NCI-H1694 treated with DMSO at 0.1 percent for 48 hours (cell line): ENCODE measurements at places on chromosomes 4 and X.

DNA sequence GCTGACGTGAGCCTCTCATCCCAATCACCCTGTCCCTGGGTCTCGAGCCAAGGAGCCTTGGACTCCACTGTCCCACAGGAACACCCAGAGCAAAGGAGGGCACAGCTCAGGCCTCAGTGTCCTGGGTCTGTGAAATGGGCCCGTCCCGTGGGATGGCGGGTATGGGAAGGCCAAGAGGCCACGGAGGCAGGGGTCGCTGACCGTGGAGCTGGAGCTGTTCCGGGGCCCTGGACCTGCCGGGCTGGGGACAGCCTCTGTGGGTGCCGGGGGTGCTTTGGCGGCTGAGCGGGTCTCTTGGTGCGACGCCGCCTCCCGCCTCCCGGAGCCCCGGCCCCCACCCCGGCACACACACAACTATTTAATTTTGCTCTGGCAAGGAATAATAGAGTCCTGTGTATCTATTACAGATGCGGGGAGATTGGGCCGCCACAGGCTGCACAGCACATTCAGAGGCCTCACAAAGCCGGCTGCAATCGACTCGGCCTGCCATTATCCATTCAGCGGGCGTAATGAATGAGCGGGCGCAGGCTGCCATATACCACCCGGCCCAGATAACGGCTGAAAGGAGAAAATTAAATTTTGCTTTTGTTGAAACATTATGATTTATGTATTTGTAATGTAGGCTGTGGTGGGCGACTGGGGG, 83.9 kb upstream of the NKX1-1 start:
- DNase-seq: no peak

DNA sequence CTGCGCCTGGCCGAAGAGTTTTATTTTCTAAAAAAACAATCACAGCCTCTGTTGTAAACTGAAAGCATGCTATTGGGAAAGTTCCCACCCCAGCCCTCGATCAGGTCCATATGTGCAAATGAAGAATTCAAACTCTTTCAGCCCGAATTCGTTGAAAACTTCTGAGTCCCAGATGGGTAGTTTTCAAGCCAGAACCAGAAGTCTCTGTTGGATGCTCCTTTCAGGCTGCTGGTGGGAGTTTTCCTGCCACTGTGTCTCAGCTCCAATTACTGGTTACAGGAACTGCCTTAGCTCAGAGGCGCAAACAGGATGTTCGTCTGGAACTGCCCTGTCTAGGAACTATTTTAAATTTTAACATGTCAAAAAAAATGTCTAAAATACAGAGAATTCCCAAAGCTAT, 9.3 kb upstream of the ALG13 start:
- no peak for DNase-seq

GRCh38 chr4:5893004-5893580, at the start of gene CRMP1:
Gene CRMP1 (minus strand): TSS chr4:5893086. CDS start chr4:5892969, 117 bp downstream.
- DNase-seq: peak; percentile 44

- DNase-seq: no peak
Measured at GRCh38 chr4:109166586-109166985, 135.9 kb downstream of the COL25A1 start.

DNA sequence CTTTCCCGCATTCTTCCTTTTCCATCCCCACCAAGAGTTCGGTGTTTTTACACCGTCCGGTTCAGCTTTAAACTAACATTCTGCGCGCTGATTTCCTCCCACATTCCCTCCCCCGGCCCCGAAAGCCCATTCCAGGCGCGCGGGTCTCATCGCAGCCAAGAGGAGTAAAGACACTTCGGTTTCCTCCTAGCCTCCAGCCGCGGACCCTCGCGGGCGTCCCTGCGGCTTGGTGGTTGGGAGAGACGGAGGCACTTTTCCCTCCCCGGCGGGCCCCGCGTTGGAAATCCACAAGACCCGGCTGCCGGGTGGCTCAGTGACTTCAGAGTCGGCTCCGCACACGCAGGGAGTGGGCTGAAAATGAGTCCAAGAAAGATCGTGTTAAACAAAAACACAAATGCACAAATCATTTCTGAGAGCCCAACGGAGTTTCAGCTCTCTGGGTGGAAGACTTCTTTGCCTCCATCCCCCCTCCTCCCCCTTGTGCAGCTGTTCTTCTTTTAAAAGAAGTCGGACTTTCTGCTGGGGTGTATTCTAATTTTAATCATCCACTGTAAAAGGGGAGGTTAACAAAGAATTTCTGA, 2.0 kb upstream of the ARX start:
- no peak for DNase-seq

DNA sequence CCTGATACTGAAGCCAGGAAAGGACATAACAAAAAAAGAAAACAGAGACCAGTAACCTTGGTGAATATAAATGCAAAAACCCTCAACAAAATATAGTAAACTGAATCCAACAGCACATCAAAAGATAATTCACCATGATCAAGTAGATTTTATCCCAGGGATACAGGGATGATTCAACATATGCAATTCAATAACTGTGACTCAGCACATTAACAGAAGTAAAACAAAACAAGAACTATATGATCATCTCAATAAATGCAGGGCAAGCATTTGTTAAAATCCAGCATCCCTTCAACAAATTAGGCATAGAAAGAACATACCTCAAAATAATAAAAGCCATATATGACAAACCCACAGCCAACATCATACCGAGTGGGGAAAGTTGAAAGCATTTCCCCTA, 112.0 kb downstream of the HHIP start:
- DNase-seq: no peak

DNA sequence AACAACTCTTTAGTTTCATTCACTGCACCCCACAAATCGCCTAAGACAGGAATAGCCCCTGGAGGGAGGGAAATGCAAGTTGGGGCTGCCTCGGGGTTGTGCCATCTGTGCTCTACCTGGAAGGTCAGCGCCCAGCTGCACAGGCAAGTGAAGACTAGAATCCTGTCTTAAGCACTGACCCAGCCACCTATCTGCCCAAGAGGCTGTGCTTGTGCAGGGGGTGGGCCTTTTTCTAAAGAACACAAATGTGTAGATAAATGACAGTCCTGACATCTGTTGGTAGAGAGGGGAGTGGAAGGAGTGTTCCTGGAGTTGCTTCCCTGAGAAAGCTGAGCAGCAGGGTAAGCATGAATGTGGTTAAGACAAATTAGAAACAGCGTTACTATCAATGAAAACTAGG, 15.7 kb downstream of the ZNF518B start:
- no peak for DNase-seq

DNA sequence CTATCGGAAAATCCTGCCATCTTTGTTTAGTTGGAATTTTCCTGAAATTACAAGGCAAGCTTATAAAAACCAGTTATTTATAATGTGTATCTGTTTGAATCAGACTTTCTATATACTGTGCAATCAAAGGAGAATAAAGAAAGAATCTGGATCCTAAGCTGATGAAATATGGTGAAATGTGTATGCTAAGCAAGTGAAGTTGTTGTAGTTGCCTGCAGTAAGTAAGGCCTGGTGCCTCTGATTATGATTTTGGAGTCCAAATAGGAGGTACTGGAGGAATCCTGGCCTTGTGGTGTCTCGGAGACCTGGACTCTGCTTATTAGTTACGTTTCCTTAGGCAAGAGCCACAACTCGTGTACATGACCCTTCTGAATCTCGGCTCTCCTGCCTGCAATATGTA, 13.1 kb upstream of the FREM3 start:
- no peak for DNase-seq

DNA sequence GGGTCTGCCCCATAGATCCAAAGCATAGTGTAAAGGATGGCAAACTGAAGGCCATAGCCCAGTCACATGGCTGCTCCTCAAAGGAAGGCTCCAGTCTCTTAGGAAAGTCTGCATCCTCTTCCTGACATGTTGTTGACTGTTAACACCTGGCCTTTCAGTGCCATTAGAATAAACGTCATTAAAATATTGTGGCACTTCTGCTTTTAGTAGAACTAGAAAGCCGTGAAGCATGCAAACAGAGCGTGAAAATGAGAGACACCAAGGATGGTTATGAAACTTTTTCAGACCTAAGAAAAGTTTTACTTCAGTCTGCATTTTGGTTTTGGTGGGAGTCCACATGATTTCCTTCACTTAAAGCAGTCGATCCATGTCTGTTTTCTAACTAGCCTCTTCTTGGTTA, 41.1 kb upstream of the AFF2 start:
- DNase-seq: no peak

GRCh38 chr4:40915318-40916217, 165.8 kb downstream of the NSUN7 start:
- DNase-seq: no peak

GRCh38 chr4:8383451-8384160, 56.9 kb downstream of the ACOX3 start:
- no peak for DNase-seq

GRCh38 chrX:103817502-103817901, 14.6 kb downstream of the RAB9B start:
- DNase-seq: peak; percentile 53

DNA sequence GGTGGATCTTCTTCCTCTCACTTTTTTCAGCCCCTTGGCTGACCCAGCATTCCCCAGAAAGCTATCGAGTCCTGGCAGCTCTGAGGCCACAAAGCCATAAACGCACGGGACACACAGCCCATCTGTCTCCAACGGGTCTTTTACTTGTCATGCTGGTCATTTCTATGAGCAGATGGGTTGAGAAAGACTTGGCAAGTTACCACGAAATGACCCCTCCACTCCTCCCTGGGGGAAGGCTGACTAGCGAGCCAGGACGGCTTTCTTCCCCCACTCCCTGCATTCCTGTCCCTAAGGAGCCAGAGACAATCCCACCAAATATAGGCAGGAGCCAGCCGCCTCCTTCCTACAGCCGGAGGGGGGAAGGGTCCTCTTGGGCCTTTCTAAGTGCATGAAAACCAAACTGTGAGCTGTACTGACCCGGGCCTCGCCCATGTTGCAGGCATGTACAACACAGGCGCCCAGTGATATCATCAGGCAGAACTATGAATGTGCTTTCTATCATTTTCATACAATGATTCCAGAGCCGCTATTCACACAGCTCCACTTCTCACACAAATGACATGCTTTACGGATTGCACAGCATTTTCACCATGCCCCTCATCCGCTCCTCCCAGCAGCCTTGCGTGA, 28.6 kb downstream of the AFAP1 start:
- DNase-seq: no peak

DNA sequence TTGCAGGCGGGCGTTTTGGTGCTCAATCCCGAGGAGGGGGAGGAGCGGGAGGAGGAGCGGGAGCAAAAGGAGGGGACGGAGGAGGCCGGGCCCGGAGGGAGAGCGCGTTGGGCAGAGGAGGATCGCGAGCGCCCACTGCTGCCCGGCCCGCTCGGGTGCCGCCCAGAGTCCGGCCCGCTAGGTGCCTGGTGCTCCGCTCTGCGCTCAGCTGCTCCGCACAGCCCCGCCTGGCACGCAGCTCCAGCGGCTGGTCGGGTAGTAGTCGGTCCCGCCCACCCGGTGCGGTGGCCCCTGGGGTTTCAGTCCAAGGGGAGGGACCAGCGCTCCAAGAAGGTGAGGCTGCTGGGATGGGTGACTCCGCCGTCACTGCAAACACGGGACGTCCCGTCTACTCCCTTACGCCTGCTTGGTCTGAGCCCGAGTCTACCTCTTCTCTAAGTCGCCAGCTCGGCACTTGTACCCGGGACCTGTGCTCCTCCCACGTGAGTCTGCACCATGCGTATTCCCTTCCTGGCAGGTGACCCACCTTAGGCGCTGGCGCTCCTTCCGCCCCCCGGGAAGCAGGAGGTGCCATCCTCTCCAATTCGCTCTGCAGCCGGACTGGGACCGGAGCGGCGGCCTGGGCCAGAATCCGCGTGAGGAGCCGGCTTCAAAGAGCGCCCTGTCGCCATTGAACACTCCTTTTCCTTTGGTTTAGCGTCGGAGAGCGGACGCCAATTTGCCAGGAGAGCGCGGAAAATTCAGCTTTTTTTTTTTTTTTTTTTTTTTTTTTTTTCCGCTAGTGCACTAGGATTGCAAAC, 405 bp upstream of the HS3ST1 start:
- peak; percentile 45 for DNase-seq

GRCh38 chrX:259692-260355, 21.4 kb upstream of the PLCXD1 start:
- DNase-seq: no peak

- DNase-seq: peak; percentile 13
Measured at GRCh38 chrX:100928660-100929613, at the start of gene XKRX. Gene XKRX (minus strand): TSS chrX:100928917. CDS start chrX:100928304, 613 bp downstream.

GRCh38 chrX:71514367-71515037, 18.4 kb upstream of the OGT start:
- no peak for DNase-seq

DNA sequence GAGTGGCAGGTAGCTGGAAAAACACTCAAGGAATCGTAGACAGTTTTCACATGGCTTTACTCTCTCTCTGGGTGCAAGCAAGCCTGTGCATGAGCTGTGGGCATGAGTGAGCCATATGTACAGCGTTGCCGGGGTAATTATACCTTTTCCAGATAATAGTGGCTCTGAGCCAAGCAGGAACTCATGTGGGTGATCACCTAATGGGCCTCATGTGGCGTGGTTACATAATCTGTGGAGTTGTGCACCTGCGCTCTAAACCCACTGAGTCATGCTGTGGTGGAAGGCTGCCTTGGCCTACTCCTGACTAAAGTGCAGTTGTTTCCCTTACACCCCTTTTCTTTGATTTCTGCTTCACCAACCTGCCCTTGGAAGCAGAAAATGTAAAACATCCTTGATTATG, 1564.5 kb upstream of the PCDH10 start:
- DNase-seq: no peak

DNA sequence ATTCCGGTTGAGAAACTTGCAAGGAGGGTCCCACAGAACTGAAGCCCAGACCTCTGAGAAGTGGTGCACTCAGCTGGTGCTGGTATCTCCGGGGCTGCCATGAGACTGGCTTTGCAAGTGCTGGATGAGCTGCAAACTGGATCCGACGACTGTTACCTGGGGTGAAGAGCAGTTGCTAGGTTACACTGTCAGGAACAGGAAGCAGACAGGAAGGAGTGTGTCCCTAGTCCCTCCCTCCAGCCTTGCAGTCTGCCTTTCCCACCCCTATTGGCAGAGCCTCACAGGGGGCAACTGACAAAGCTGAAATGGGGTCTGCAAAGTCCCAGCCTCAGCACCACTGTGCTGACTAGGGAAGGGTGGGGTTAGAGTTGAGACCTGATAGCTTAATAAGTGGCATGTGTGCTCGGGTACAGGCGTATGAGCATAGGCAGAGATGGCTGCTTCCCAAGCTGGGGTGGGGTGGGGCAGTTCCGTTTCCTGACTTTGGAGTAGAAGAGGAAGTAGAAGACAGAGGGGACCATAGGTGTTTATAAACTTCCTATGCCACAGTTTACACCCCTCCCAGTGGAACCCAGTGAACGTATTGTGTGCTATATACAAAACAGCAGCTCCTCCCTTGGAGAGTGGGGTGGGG, 18.0 kb downstream of the PPEF1 start:
- no peak for DNase-seq

GRCh38 chr4:141599853-141600252, 36.5 kb upstream of the IL15 start:
- no peak for DNase-seq

GRCh38 chr4:142574306-142574705, 271.8 kb downstream of the INPP4B start:
- no peak for DNase-seq

DNA sequence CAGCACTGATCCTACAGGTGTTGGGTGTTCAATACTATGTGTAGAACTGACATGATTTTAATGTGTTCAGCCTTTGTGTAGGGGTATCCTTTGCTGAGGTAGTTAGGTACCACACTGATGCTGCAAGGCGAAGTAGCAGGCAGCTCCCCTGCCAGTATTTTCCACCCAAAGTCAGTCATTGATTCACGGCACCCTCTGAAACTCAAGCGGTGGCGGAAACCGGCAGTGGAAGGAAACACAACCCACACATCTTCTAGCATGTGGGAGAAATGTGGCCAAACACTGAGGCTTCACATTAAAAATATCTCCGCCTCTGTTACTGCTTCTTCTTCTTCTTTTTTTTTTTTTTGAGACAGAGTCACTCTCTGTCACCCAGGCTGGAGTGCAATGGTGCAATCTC, 126.3 kb downstream of the AASDH start:
- DNase-seq: no peak

GRCh38 chr4:76055016-76055415, 19.1 kb upstream of the CXCL11 start:
- no peak for DNase-seq
